Daoy (cell line): ENCODE measurements at places on chromosomes 5 and 9. TPM values are rescaled to one million over a fixed set of nuclear protein-coding genes. Genes with fewer than 3 reads are reported as not detected.

DNA sequence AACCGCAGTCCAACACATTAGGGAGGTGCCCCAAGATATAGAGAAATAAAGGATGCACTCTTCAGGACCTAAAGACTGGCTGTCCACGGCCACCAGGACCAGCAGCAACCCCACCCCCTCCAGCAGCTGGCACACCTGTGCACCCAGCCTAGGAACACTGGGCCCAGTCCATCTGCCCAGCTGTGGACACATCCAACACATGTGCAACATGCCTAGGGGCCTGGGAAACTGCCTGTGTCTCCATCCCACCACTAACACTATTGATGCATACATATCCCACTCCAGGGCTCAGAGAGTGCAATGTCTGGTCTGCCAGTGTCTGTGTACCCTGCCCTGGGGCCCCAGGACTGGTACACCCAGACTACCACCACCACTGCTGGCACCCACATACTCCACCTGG is 1781.3 kb downstream of the MAT2B start:
- no peak for DNase-seq

DNA sequence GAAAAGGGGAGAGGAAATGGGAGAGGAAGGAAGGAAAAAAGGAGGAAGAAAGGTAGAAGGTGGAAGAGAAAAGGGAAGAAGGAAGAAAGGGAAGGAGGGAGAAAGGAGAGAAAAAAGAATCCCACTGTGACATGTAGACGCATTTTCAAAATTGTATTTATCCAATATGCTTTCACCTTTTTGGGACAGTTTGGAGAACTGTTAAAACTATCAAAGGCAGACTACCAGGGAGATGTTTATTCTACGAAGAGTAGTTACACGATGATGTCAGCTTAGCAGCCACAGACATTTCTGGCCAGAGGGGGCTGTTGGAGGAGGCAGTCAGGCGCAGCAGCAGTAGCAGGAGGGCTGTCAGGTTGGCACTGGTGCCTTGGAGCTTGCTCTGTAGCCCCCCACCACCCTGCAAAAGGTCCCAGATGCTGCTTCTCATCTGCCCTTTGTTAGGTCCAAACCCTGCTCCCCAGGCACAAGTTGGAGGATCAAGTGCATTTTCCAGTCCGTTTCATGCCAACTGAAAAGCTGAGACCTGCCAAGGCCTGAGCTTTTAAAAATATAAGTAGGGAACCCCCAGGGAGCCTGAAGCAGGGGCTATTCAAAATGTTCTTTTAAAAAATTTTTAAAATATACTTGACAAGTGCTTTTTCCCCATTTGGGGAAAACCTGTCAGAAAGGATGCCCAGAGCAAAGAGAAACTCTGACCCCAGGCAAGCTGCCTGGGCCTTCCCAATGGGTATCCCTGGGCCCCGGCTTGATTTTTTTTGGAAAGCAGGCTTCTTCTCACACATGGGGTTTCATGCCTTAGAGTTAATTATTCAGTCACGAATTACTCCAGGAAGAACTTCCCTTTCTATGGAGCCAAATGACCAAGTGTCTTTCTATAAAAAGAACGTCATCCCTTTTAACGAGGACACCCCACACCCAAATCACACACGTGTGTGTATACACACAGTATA is 203.3 kb downstream of the SLIT3 start:
- peak; percentile 79 for DNase-seq

DNA sequence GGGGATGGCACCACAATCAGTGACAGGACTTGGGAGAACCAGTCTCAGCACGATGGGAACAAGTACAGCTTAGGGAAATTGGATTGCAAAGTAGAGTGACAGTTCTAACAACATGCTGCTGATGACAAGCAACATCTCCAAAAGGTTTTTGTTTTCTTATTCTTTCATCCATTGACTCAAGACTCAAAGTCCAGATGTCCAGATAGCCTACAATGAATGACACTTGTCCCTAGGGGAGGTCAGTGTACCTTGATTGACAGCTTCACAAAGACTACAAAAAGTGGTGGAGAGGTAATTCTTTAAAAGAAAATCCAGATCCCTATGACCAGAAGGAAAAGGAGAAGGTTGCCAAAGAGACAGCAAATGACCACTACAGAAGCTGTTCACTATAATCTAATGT is 323.9 kb downstream of the TMEM232 start:
- DNase-seq, result no peak

GRCh38 chr5:50745221-50745910 is 78.9 kb downstream of the PARP8 start:
- no peak for DNase-seq

DNA sequence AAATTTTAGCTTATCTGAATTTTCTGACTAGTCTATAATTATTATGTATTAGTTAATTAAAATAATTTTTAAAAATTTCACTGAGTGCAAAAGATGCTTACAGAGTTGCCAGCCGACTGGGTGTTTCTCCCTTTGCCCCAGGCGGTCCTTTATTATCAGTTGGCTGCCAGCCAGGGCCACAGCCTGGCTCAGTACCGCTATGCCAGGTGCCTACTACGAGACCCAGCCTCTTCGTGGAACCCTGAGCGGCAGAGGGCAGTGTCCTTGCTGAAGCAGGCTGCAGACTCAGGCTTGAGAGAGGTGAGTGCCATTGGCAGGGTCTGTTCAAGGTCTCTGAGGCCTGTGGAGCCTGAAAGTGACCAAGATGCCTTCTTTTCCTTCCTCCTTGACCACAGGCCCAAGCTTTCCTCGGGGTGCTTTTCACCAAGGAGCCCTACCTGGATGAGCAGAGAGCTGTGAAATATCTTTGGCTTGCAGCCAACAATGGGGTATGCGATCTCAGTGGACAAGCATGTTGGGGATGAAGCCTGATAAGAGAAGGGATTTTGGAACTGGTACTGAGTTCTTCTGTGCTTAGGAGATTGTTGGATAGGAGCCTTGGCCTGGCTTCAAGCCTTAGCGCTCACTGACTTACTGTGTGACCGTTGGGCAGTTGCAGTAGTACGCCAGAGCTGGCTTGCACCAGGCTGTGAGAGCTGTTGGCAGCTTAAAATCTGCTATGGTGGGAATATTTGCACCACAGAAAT is 10.6 kb downstream of the DELE1 start:
- no peak for DNase-seq

DNA sequence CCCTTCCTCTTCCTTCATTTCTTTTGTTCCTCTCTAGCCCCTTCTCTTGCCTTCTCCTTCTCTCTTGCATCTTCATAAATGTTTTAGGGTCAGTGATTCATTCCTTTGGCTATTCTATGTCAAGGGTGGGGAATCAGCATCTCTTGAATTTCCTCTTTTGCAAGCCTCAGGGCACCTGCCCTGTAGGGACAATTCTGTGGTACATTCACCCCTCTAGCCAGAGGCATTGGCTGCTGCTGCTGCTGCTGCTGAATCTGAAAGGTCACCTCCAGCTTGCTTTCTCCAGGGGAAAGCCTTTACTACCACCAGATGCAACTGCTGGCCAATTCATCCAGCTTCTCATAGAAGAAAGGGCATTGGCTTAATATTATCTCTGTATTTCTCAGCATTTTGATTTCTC is 87.3 kb downstream of the INSYN2B start:
- DNase-seq, result no peak

GRCh38 chr9:99181206-99181605 is 40.5 kb downstream of the ALG2 start:
- DNase-seq, result no peak

GRCh38 chr9:109371374-109371773 is 50.5 kb upstream of the EPB41L4B start:
- DNase-seq, result no peak

C9 gene
- not detected in 2 replicates for total RNA-seq

MYMK gene
- not detected in 2 replicates for total RNA-seq

CDH9 gene
- not detected in 2 replicates for total RNA-seq

ENC1 gene
- 66.7 and 74.6 TPM in 2 replicates for total RNA-seq

FCN2 gene
- not detected in 2 replicates for total RNA-seq

PAPPA gene
- 8.3 and 9.9 TPM in 2 replicates for total RNA-seq
